ENCODE measurements at places on chromosomes 3 and 15. TPM values are rescaled to one million over a fixed set of nuclear protein-coding genes. Genes with fewer than 3 reads are reported as not detected.

DNA sequence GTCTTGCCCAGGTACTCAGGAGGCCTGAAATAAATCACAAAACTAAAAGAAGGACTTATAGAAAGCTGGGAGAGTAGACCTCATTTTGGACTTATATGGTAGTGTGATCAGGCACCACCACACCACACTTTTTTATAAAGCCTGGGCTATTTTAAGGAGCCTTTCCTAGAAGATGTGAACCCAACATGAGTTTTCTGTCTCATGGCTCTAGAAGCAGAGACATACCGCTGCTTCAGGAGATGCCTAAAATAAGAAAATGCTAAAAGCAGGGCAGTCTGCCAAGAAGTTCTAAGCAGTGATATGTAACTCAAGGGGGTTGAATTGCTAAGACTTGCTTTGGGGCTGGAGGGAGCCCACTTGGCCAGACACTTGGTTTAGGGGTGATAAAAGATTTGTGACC, 49.6 kb downstream of the SUMF1 start:
- H3K4me1 ChIP-seq: peaks cover 9% of the 10 kb centered on the region
- no peak overlapping the region for H3K4me3 ChIP-seq
- no peak for DNase-seq
- peaks cover 25% of the 10 kb centered on the region for H3K36me3 ChIP-seq

DNA sequence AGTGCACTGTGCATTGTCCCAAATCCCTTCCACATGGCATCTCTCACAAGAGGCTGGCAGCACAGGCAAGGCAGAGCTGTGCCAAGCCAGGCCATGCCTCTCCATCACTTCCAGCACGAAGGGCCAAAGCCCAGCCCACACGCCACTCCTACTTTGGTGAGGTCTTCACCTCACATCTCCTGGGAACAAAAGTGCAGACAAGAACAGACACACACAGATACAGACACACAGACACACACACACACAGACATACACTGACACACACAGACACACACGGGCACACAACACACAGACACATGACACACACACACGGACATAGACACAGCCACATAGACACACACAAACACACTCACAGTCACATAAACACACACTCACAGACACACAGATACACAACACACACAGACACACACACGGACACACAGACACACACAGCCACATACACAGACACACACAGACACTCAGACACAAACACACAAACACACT, 233.3 kb downstream of the UACA start:
- peaks cover 12% of the 10 kb centered on the region for H3K4me1 ChIP-seq
- H3K27ac ChIP-seq: no peak overlapping the region
- no peaks in the 10 kb centered on the region for H3K36me3 ChIP-seq
- H3K4me3 ChIP-seq: no peak overlapping the region
- H3K27me3 ChIP-seq: no peaks in the 10 kb centered on the region
- DNase-seq: no peak

DNA sequence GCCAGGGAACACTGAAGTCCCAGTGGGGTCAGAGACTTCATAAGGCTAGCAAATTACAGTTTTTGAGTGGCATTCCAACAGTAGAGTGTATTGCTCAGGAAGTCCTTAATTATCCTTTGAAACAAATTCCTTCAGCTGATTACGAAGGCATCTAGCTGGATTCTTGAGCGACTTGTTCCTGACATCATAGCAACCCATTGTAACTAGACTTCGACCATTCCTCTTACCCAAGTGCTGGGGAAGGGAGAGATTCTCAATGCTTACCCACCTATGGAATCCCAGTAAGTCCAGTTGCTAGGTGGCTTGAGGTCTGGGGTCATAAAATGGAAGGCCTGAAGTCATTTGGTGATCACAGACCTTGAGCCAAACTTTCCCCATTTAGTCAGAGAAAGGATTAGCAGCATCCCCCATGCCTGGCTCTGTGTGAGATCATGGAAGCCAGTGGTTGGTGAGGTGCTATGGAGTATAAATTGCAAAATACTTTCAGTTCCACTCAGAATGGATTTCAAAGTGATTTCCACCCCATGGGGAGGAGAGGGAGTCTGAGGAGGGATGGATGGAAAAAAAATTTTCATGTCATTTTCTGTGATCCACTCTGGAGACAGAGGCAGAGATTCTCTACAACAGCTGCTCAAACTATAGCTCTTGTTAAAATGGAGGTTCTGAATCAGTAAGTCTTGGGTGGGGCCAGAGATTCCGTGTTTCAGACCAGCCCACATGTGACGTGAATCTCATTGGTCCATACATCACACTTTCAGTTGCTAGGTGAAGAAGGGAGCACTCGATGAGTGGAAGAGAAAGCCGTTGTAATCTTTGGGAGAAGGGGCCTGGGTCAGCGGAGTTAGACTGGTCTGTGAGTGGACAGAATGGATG, 45.7 kb downstream of the CD86 start:
- H3K4me1 ChIP-seq: no peaks in the 10 kb centered on the region
- H3K36me3 ChIP-seq: no peaks in the 10 kb centered on the region
- no peak overlapping the region for H3K27ac ChIP-seq
- H3K27me3 ChIP-seq: no peaks in the 10 kb centered on the region
- H3K4me3 ChIP-seq: no peak overlapping the region
- no peak for DNase-seq

DNA sequence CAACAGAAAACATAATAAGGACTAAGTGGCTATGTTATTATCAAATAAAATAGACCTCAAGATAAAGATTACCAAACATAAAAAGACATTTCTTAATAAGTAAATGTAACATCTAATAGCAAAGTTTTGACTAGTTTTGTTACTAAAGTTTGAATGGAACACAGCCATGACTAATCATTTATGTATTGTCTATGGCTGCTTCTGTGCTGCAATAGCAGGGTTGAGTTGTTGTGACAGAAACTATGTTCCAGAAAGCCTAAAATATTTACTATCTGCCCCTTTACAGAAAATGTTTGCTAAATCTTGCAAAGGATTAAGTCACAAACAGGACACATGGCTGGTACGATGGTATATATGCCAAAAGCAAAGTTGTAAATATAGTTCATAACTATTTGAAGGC, 37.9 kb upstream of the MYH15 start:
- no peaks in the 10 kb centered on the region for H3K4me1 ChIP-seq
- no peak overlapping the region for H3K27ac ChIP-seq
- DNase-seq: no peak
- H3K36me3 ChIP-seq: no peaks in the 10 kb centered on the region
- no peaks in the 10 kb centered on the region for H3K27me3 ChIP-seq
- H3K4me3 ChIP-seq: no peak overlapping the region

The SST gene
- total RNA-seq: 1.1 TPM

All from sigmoid colon (tissue), 7 donors.